ENCODE measurements at places on chromosomes 11 and 22. TPM values are rescaled to one million over a fixed set of nuclear protein-coding genes. Genes with fewer than 3 reads are reported as not detected.

GRCh38 chr11:80451105-80451504 is 1010.3 kb upstream of the TENM4 start:
- DNase-seq = no peak

- DNase-seq = no peak
Observed at GRCh38 chr11:75184757-75185425, 34.0 kb downstream of the SLCO2B1 start.

GRCh38 chr22:24867323-24868022 is 61.5 kb downstream of the SGSM1 start:
- DNase-seq = no peak

The SLC17A6 gene
- total RNA-seq = not detected

DNA sequence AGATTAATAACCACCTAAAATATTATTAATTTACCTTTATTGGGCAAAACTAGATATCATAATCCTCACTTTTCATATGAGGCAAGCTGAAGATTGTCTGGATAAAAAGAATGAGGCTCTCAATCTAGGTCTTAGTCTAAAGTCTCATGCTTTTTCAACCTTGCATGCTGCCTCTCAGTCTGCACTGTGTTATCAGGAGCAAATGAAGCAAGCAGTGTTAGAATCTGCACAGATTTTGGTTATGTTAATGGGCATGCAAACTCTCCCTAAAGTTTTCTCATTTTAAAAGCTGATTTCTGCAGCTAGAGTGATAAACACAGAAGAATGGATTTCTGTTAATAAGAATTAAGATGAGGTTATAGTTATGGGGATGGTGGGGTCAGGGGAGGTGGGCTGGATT is 350.7 kb upstream of the C11orf87 start:
- DNase-seq = no peak

DNA sequence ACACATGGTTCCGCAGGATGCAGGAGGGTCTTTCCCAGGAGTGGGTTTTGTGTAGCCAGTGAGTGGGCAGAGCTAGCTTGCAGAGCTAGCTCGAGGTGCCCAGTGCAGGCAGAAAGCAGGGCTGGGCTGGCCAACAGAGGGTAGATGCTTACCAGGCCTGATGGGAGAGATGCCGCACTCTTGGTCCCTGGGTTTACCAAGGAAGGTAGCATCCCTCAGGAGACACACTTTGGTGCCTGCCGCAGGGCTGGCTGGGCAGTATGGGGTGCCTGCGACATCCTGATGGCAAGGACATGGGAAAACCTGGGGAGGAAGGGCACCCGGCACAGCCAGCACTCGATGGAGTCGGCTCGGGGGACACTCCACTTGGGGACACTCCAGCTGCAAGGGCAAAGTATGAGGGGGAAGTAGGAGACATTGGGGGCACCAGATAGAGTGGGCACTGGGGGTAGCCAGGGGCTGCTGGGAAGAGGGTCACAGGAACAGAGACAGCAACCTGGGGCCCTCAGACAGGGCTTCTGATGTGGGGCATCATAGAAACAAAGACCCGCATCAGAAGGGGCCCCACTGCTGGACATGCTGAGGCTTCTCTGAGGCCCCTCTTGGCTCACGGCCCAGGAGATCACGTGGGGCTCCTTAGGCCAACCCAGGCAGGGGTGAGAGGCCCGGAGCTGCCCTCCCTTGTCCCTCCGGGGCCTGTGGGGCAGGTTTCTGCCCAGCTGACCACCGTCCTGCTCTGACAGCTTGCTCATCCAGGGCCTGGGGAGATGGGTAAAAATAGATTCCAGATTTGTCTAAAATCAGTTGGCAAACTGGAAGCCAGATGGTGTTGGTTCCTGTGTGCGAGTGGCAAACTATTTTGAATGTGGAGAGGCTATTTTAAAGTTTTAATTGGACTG is 89.8 kb downstream of the MORC2 start:
- DNase-seq = no peak

DNA sequence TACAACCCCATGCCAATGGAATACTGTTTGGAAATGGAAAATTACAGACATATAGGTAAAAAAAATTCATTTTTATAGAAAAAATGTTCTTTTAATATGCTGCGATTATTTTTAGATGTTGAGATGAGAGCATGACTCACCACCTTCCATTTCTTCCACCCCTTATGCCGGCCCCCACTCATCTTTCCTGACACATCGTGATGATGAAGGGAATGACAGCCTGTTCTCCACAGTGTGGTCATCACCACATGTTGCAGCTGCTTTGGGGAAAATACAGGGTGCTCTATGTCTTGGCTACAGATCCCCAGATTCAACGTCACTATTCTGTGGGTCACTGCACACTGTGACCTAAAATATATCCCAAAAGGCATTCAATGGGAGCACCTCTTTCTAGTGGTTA is 916.2 kb downstream of the METTL15 start:
- DNase-seq = no peak

DNA sequence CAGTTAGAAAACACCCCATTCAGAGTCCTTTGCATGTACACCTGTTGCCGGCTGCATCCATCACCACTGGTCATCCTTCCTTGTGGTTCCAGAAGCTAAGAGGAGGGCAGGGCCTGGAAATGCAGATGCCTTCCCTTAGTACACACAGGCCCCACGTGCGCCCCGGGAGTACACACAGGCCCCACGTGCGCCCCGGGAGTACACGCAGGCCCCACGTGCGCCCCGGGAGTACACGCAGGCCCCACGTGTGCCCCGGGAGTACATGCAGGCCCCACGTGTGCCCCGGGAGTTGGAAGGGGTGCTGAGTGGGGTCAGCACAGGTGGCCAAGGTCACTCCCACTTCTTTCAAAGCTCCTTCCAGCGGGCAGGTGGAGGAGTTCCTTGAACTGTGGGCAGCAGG is 1141.9 kb downstream of the BRD1 start:
- no peak for DNase-seq

DNA sequence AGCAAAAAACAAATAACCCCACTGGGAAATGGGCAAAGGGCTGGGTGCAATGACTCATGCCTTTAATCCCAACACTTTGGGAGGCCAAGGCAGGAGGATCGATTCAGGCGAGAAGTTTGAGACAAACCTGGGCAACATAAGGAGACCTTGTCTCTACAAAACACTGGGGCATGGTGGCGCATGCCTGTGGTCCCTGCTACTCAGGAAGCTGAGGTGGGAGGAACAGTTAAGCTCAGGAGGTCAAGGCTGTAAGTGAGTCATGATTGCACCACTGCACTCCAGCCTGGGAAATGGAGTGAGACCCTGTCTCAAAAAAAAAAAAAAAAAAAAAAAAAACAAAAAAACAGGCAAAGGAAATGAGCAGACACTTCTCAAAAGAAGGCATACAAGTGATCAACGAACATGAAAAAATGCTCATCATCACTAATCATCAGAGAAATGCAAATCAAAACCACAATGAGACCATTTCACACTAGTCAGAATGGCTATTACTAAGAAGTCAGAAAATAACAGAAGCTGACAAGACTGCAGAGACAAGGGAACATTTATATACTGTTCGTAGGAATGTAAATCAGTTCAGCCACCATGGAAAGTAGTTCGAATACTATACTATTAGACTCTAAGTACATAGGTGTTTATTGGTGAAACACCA is 48.2 kb upstream of the SMCO4 start:
- DNase-seq = no peak

All from HT-29 (cell line).